ENCODE measurements at places on chromosomes 16 and 17.

GRCh38 chr16:89720813-89721545, at the start of the genes VPS9D1 and ZNF276:
VPS9D1 (minus strand) TSS chr16:89720898; CDS start chr16:89720861, 37 bp downstream.
ZNF276 (plus strand) TSS chr16:89721537; CDS start chr16:89721641, 104 bp downstream.
- DNase-seq: peak; percentile 93

GRCh38 chr17:44543905-44544523, 13.3 kb upstream of the FZD2 start:
- DNase-seq: no peak

GRCh38 chr17:31309556-31309955, 4.3 kb downstream of the EVI2B start:
- DNase-seq: no peak

GRCh38 chr17:2084036-2084765, 29.3 kb downstream of the HIC1 start:
- DNase-seq: no peak

- DNase-seq: no peak
Observed at GRCh38 chr17:3447625-3448024, 14.0 kb upstream of the OR1E2 start.

DNA sequence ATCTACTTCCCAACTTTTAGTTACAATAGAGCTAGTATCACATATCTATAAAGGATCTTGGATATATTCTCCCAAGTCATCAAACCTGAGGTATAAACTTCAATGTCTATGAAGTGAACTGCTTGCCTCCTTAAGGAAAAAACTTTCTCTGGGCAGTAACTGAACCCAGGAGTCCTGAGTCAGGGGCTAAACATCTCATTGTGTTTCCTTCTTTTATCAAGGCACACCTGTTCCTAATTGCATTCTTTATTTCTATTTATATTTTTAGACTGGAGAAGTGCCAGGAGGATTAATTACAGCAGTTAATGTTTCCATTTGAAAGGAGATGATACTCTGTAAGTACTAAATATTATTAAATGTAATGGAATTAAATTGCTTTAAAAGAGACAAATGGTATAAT, 98.6 kb downstream of the CDH8 start:
- DNase-seq: no peak

DNA sequence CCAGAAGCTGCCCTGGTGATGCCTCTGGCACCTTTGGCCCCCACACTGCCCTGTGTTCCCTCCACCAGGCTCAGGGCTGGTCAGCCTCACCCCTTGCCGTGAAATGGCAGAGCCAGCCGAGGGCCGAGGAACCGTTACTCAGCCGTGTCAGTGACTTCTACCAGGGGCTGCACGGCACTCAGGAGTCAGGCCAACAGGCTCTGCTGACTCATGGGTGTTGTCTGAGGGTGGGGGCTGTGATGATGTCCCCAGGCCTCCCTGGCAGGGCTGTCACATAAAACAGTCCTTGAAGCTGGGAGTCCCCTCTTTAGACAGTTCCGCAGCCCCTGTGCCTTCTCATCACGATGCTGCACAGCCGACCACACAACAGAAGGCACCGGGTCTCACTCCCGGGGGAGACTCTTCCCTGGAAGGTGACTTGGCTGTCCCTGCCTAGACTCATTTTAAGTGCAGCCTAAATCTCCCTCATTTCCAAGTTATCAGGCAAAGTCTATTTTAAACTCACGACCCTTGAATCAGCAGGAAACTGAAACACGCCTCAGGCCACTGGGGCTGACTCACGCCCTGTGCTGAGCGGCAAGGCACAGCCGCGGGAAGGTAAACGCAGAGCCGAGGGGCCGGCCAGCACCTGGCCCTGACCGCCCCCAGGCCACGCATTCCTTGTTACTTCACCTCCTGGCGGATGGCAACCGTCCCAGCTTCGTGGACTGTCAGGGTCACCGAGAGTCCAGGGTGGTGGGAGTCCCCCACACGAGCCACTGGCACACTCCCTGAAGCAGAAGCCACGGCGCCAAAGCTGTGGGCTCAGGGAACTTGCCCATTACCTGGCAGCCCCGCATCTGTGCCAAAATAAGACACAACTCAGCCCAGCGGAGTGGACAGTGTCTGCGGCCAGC, 102.6 kb downstream of the ZNF778 start:
- DNase-seq: peak; percentile 79

DNA sequence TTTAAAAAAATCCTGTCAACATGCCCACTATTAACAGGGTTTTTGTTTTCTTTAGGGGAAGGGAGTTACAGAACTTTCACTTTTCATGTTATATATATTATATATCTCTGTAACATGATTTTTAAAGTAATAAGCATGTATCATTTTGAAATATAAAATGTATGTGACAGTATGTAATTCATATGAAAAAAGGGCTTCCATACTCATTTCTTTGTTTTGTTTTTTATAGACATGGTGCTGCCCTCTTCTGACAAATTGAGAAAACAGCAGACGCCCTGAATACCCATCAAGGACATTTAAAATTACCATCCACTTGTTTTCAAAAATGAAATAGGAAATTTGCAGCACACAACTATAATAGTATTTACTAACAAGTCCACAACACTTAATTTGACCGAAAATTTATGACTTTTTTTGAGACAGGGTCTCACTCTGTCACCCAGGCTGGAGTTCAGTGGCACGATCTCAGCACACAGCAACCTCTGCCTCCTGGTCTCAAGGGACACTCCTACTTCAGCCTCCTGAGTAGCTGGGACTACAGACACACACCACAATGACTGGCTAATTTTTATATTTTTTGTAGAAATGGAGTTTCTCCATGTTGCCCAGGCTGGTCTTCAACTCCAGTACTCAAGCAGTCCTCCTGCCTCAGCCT, 30.4 kb downstream of the CFDP1 start:
- DNase-seq: no peak

- DNase-seq: no peak
Observed at GRCh38 chr17:4073983-4074830, 68.6 kb downstream of the ZZEF1 start.

GRCh38 chr16:23284584-23284983, 17.5 kb upstream of the SCNN1B start:
- no peak for DNase-seq

- DNase-seq: no peak
Observed at GRCh38 chr17:65183736-65184135, 46.6 kb downstream of the RGS9 start.

GRCh38 chr17:32593003-32593402, 106.2 kb downstream of the CDK5R1 start:
- no peak for DNase-seq

DNA sequence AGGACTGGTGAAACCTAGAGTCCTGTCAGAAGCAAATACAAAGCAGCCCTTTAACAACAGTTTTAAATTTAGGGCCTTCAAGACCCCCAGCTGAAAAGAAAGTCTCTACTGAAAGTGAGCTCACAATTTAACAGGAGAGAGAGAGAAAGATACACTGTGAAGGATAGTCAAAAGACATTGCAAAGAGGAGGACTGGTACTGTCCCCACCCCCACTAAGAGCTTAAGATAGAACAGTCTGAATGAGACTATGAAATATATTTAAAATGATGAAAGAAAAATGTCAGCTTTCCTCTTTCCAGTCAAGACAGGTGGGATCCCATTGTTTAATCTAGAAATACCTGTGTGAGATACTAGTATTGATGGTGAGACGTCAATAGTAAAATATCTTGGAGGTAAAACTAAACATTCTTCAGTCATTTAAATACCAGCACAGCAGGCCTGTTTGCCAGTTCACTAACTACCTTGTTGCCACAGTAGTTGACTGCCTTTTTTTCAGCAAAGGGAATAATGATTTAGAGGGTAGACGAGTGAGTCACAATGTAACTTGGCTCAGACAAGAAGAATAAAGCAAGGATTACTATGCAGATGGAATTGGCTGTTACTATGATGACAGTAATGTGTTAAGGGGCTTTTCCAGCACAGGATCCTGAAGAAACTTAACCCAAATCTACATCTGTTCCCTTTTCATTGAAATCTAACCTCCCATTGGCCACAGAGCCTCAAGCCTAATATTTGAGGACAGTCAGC, 47.2 kb upstream of the RASL10B start:
- DNase-seq: no peak

- DNase-seq: peak; percentile 64
Observed at GRCh38 chr17:35748341-35748841, 4.6 kb downstream of the GAS2L2 start.

GRCh38 chr17:72124438-72124775, 3.6 kb downstream of the SOX9 start:
- no peak for DNase-seq

DNA sequence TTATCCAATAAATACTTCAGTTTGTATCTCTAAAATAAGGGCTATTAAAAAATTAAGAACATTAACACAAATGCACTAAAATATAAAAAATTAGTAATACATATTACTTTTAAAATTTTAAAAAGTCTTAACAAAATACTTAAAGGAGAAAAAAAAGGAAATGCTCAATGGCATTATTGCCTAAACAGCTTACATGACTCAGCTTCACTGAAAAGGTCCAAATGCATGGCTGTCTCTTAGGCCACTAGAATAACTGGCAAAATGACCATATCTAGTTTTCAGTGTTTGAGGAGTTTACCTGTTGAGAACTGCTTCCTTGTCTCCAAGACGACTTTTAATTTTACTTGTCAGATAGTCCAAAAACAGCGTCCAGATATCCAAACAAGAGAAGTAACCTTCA, 66.0 kb downstream of the XPO6 start:
- no peak for DNase-seq

- DNase-seq: peak; percentile 90
Observed at GRCh38 chr17:83199500-83200201, 120.2 kb downstream of the METRNL start.

DNA sequence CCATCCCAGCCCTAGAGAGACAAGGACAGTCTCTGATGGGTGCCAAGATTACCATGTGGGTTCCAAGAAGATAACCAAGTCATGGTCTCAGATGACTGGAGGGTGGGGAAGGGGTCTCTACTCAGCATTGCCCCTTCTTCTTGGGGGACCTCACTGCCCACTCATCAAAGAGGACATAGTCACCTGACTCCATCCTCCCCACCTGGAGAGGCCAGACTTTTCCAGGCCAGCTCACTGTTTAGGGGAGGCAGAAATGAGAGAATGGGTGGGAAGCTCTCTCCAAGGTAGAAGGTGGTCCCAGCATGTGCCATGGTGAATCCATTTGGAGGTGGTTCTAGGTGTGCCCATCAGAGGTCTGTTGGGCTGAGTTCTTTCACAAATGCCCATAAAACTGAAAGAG, 20.7 kb upstream of the IL21R start:
- DNase-seq: peak; percentile 32

DNA sequence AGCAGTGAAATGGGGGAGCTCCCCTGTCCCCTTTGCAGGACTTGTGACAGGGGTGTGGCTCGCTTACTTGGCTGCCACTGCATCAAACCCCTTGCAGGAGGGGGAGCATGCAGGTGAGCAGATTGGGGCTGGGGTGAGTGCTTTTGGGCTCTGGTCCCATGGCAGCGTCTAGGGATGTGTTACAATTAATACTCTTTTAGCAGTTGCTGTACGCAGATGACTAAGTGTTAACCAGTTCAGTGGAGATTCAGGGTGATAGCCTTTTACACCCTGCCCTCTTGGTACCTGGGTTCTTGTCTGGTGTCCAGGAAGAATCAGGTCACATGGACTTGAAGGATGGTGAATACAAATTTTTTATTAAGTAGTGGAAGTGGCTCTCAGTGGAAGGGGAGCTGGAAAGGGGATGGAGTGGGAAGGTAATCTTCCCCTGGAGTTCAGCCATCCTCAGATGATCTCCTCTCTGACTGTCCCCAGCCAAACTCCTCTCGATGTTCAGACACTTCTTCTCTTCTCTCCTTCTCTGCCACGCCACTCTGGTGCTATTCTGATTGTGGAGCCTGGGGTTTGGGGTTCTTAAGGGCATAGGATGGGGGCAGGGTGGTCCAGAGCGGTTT, 100.1 kb downstream of the MARF1 start:
- no peak for DNase-seq

DNA sequence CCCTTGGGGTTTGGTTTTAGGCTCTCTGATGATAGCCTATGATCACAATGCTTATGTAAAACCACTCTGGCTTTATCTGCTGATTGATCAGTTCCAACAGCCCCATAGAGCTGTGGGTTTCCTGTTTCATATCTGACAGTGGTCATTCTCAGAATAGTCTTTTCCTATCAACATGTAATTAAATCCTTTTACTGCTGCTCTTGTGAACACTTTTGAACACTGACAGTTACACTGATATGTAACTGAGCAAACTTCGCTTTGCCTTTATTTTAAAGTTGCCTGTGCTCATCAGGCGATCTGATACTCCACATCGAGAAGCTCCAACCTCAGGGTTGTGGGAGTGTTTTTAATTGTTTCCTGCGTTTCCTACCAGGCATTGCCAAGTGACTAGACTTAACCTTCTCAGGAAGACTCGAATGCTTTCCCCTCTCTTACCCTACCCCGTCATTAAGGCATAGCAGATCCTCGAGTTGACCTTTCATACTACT, 17.3 kb upstream of the CLEC18B start:
- DNase-seq: no peak

DNA sequence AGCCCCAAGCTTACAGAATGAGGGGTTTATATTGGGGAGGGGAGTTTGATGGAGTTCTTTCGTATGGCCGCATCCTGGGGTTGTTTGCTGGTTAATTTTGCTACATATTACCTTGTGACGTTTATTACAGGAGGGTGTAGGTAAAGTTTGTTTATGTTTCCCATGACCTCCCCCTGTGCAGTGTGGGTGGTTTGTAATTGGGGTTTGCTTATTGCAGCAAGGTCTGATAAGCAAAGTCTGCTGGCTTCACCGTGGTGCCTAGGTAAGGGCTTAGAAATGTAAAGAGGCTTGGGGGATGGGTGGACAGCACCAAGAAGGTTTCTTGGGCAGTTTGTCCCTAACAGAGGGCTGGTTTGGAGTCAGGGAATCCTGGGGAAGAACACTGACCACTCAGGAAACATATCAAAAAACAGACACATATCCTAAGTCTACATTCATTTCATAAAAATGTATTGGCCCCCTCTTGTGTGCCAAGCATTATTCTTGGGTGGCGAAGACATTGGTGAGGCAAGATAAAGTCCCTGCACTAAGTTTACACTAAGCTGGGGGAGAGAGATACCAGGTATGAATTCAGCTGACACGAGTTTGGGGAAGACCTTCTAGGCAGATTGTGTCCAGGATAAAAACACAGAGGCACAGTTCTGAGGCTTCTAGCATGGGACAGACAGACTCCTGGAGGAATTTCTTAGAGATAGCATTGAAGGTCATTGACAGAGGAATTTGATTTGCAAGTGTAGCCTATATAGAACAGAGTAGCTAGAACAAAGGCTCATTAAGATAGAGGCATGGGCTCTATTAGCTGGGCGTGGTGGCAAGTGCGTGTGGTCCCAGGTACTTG, 9.5 kb downstream of the ZNF764 start:
- no peak for DNase-seq

GRCh38 chr16:6374821-6375220, 957.8 kb upstream of the RBFOX1 start:
- DNase-seq: no peak

DNA sequence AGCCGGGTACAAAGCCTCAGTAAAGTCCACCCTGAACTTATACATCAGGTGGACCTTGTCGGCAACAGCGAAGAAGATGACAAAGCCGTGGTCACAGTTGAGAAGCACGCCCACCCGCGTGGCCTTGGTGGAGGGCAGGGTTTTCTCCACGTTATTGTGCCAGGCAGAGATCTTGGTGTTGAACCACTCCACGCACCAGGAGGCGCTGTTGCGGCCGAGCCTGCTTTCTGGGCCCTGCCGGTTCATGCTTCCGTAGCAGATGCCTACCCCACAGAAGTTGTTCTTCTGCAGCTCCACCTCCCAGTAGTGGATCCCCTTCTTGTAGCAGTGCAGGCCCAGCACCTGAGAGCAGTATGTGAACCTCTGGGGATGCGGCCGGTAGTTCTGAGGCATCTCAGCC, 22.1 kb downstream of the TRIM25 start:
- DNase-seq: peak; percentile 83

All from activated CD8-positive, alpha-beta memory T cell treated with anti-CD3 and anti-CD28 coated beads, Interleukin-2, amount 50 U/mL, for 48 hours (primary cell).